Brain pericyte (primary cell): ENCODE measurements at places on chromosomes 13 and 19.

DNA sequence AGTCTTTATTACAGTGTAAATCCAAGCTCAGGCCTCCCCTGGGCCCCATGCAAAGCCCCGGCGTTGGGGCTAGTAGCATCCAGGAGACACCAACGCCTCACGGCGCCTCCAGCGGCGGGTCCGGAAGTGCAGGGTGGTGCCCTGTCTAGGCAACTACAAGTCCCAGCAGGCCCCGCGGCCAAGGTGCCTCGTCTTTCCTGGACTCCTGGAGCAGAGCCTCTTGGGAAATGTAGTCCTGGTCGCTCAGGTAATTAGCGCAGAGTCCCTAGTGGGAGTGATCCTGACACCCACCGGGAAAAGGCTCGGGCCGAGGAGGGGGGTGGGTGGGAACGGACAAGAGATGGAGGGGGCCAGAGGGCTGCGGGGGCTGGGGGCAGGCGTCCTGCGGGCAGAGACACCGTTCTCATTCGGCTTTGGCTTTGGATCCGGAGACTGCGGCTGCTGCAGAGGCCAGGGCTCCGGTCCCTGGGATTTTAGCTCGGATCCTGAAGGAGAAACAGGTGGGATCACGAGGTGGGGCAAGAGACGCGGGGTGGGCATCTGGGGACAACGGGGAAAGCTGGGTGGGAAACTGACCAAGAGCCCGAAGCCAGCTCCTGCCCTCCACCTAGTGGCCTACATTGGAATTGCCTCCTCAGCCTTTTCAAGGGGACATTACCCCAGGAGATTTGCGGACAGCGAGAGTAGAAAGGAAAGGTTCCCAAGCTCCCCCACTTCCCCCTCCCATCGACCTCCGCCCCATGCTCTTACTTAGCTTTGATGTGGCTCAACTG lies 11.4 kb downstream of the RTN2 start:
- DNase-seq = peak; percentile 77

DNA sequence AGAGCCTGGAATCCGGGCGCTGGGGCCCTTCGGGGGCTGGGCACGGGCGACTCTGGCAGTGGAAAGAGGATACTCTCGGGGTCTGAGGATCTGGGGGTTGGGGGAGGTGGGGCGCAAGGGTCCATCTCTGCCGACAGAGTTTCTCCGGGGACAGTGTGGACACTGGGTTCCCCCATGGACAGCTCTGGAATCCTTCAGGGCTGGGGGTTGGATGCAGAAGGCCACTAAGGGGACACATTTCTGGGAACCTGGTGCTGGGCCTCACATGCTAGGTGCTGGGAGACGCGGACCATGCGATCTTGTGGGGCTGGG lies 2.3 kb downstream of the TGFBR3L start:
- no peak for DNase-seq

DNA sequence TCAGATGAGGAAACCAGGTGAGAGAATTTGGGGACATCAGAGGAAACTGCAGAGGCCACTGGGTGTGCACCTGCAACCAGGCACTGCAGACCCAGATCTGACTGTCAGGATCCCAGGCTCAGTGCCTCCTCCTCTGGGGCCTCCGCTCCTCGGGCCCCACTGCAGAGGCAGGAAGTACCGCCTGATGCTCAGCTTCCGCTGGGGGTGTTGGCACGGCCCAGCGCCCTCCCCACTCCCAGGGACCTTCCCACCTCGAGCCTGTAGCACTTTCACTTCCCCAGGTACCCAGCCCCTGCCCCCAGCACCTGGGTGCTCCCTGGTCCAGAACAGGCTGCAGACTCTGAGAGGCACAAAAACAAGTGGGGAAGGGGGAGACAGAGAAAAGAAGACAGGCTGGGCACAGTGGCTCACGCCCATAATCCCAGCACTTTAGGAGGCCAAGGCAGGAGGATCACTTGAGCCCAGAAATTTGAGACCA lies 1.4 kb upstream of the CD37 start:
- no peak for DNase-seq

GRCh38 chr19:11125994-11126685 lies 29.4 kb downstream of the SPC24 start:
- DNase-seq = no peak

- DNase-seq = no peak
Observed at GRCh38 chr13:114050536-114051450, 76.9 kb upstream of the C13orf46 start.

- no peak for DNase-seq
Observed at GRCh38 chr19:8577247-8577646, at the start of gene MYO1F. TSS of gene MYO1F (minus strand) at chr19:8577442. CDS start at chr19:8577309, 133 bp downstream.

DNA sequence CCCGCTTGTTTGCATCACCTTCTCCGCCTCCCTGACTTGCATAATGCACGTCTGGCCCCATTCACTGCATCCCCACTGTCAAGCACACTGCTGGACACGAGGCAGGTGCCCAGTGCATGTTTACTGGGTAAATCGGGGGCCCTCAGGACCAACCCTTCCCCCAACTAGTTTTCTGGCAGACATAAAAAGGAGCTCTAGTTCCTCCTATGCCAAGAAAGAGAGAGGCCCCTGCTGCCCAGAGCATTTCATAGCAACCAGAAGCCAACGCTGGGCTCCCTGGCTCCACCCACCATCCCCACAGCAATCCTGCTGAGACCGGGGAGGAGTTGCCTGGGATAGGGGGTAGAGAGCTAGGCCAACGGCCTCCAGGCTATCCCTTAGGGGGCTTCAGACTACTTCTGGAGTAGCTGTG lies 23.2 kb downstream of the ANKRD27 start:
- DNase-seq = peak; percentile 5

- DNase-seq = no peak
Observed at GRCh38 chr13:62908321-62908720, 1492.7 kb upstream of the PCDH20 start.

- DNase-seq = no peak
Observed at GRCh38 chr19:41427647-41428480, 690 bp upstream of the B3GNT8 start.

GRCh38 chr13:27012482-27013197 lies 159.0 kb downstream of the USP12 start:
- no peak for DNase-seq

- no peak for DNase-seq
Observed at GRCh38 chr13:48532256-48532505, 699 bp downstream of the RCBTB2 start.

GRCh38 chr19:13070425-13071140 lies 32.1 kb downstream of the LYL1 start:
- DNase-seq = no peak

DNA sequence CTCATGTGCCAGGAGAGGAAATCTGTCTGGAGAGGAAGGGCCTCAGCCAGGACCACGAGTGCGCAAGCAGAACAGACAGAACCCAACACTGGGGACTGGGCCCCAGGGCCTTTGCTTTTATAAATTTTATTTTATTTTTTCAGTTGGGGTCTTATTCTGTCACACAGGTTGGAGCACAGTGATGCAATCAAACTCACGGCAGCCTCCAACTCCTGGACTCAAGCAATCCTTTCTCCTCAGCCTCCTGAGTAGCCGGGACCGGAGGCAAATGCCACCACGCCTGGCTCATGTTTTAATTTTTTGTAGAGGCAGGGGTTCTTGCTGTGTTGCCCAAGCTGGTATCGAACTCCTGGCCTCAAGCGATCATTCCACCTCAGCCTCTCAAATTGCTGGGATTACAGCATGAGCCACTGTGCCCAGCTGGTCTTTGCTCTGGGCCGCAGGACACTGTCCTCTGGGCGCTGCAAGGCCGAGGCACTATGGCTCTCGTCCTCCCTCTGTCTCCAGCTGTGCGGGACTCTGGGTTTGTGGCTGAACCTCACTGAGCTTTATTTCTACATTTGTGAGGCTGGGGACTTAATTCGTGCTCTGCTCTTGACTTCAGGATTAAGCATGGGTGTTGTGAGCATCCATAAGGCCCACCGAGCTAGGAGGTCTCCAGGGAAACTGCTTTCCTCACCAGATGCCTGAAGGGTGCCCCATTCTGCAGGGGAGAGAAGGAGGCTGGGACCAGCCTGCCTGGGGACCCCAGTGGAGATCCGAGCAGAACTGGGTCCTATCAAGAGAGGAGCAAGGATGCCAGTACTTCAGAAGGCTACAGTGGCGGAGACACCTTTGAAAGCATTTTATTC lies 144.2 kb upstream of the VSTM2B start:
- DNase-seq = no peak

GRCh38 chr19:30719999-30720345 lies 347.8 kb downstream of the ZNF536 start:
- no peak for DNase-seq

DNA sequence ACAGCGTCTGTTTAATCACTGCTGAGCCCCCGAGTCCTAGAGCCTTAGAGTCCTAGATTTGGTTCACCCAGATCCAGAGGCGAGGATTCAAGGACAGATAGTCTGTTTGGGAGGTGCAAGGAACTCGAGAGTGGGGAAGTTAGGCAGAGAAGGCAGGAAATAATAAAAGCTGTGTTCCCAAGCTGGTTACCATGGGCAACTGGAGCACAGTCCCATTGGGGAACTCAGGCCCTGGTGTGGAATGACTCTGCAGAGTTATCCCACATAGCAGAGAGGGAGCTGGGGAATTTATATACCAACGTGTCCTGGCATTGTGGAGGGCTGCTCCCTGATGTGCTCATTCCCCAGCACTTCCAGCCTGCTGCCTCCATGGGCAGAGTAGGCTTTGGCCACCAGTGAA lies 9.7 kb downstream of the IGSF23 start:
- no peak for DNase-seq

GRCh38 chr13:32041429-32041828 lies 9.9 kb downstream of the FRY start:
- no peak for DNase-seq

- no peak for DNase-seq
Observed at GRCh38 chr13:28723806-28724205, 5.0 kb upstream of the SLC46A3 start.

GRCh38 chr19:6298413-6298812 lies 18.6 kb upstream of the MLLT1 start:
- DNase-seq = no peak

- DNase-seq = no peak
Observed at GRCh38 chr19:58237324-58237723, 8.6 kb downstream of the ZNF544 start.

DNA sequence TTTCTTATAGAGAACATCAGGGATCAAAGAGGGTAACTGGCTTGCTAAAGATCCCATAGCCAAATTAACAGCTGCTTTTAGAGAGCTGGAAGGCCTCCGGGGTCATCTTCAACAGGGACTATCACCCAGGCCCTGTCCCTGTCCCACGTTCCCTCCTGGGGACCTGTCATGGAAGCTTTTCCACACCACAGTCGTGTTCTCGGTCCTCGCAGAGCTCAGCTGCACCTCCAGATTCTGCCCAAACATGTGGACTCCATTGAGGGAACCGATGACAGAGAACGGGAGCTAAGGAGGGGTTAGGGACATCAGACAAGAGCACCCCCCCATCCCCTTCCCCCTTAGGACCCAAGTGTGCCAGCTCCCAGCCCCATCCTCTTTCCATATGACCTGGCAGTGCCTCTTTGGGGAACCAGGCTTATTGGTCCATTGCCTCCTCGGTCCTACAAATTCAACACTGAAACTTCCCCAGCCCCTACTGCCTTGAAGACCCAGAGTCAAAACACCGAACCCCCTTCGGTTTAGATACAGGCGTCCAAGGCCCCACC lies 568 bp downstream of the FUZ start:
- DNase-seq = no peak

- DNase-seq = no peak
Observed at GRCh38 chr19:28501976-28502375, 711.0 kb downstream of the UQCRFS1 start.

DNA sequence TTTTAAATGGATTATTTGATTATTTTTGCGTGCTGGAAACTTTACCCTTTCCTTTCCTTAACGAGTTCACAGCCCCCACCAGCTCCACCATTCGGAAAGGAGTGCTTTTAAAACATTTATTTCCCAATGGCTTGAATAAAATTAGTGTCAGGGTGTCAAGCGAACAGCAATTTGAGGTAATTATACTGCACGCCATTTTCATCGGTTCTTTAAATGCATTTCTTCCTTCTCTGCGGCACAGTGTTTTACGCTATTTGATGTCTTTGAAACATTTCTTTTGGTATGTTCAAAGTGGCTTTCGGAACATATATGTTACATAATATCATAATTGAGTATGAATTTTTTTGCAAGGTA lies 309 bp upstream of the SLITRK1 start:
- no peak for DNase-seq
